Left cardiac atrium (tissue), 4 donors: ENCODE measurements at places on chromosomes 13 and 19. TPM values are rescaled to one million over a fixed set of nuclear protein-coding genes. Genes with fewer than 3 reads are reported as not detected.

TYROBP gene
- total RNA-seq, result 88.7 TPM

C19orf25 gene
- total RNA-seq, result 18.9 TPM

ZNF440 gene
- total RNA-seq, result 6.3 TPM

ZNF575 gene
- 1.6 TPM for total RNA-seq

URAD gene
- not detected for total RNA-seq

CEACAM21 gene
- total RNA-seq, result 1.2 TPM

ZGLP1 gene
- 1.5 TPM for total RNA-seq

FOXA3 gene
- not detected for total RNA-seq

CGB5 gene
- total RNA-seq, result not detected

HSD17B14 gene
- 2.8 TPM for total RNA-seq

FGF9 gene
- 7.8 TPM for total RNA-seq

SIGLEC11 gene
- 1.3 TPM for total RNA-seq

GGACT gene
- 1.9 TPM for total RNA-seq

C5AR2 gene
- 0.81 TPM for total RNA-seq

TPTE2 gene
- total RNA-seq, result not detected

PLK5 gene
- not detected for total RNA-seq

NKPD1 gene
- not detected for total RNA-seq

ZNF729 gene
- not detected for total RNA-seq

GPR42 gene
- not detected for total RNA-seq

CYP4F12 gene
- 2.2 TPM for total RNA-seq

GPR12 gene
- total RNA-seq, result 0.08 TPM

PCP2 gene
- not detected for total RNA-seq

DPF1 gene
- total RNA-seq, result 0.26 TPM

ERICH4 gene
- total RNA-seq, result not detected

SF3A2 gene
- total RNA-seq, result 34.4 TPM

ZNF709 gene
- 1.2 TPM for total RNA-seq

ZNF555 gene
- total RNA-seq, result 6.7 TPM
